ENCODE measurements at places on chromosomes 7 and 10.

- ATAC-seq, result no peak
These were observed 6.5 kb upstream of the ADCY1 start for GRCh38 chr7:45567713-45568112.

DNA sequence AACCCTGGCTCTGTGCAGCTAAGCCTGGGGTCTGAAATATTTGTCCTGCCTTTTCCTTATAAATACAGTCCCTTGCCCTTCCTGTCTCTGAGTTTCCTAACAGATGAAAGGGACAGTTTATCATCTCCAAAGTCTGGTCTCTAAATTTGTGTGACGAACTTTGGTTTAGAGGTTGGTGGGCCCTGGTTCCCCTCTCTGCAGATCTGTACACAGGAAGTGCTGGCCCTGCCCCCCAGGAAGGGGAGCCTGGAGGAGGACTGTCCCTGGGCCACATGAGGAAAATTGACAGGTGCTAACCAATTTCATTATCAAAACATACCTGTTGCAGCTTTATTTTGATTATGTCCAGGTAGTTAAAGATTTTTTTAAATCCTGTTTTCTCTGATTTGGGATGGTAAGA lies 34.5 kb downstream of the PPP2R2D start:
- no peak for ATAC-seq

- peak; percentile 46 for ATAC-seq
These were observed 133.4 kb downstream of the MAD1L1 start for GRCh38 chr7:2099048-2099957.

GRCh38 chr10:58555170-58555929 lies 42.7 kb downstream of the BICC1 start:
- no peak for ATAC-seq

GRCh38 chr10:110919971-110920881 lies 822 bp downstream of the SHOC2 start:
- ATAC-seq, result no peak

GRCh38 chr7:6691103-6691502 lies 15.6 kb downstream of the ZNF12 start:
- no peak for ATAC-seq

DNA sequence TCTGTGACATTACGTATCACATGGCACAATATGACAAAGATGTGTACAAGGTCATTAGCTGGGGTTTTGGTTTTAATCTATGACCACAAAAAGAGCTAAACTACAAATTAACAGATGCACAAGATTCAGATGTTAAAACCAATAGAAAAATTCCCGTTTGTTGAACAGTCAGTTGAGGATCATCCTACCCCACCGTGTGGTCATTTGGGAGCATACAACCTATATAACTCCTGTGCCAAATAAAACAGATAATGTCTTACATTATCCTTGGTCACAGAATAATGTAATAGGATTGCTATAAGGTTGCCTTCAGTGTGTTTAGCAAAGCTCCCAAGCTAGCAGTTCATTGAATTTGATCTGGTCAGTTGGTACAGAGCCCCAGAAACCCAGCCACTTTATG lies 28.2 kb downstream of the ASNS start:
- no peak for ATAC-seq

Data from activated T-helper 17 cell treated with anti-CD3 and anti-CD28 coated beads, Interleukin-2, amount 50 U/mL, for 72 hours (primary cell).